ENCODE measurements at places on chromosomes 3 and 15. TPM values are rescaled to one million over a fixed set of nuclear protein-coding genes. Genes with fewer than 3 reads are reported as not detected.

GRCh38 chr15:63528138-63528659 lies 23.8 kb downstream of the USP3 start:
- DNase-seq, result no peak

GRCh38 chr3:74693696-74694393 lies 79.4 kb upstream of the CNTN3 start:
- no peak for DNase-seq

DNA sequence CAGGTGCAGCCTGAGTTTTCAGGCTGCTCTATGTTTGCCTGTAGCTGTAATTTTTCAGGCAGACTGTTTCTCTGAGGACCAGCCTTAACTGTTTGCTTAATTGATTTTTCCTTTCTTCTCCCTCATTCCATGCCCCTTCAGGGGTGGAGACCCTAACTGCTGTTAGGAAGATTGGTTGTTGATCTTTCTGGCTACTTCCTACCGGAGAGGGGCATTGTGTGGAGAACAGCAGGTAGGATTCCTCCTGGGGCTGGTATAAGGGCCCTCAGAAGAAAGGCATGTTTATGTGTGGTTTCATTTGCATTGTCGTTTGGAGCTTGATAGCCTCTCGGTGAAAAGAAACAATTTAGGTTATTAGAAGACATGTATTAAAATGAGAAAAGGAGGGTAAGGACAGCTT lies 56.9 kb upstream of the GOLGA6L2 start:
- no peak for DNase-seq

- no peak for DNase-seq
These were observed 99.3 kb upstream of the CHRNA7 start for GRCh38 chr15:31930967-31931366.

- DNase-seq, result no peak
These were observed 19.9 kb upstream of the LRRC58 start for GRCh38 chr3:120369037-120369467.

Gene BFSP2
- polyA plus RNA-seq, result not detected

Gene STRIT1
- 0.24 TPM for polyA plus RNA-seq

Gene PRKAR2A
- polyA plus RNA-seq, result 34.2 TPM

Gene CCDC54
- 0.18 TPM for polyA plus RNA-seq

Gene CHRM5
- 0.15 TPM for polyA plus RNA-seq

Gene TRIM42
- not detected for polyA plus RNA-seq
